ENCODE measurements at places on chromosomes 3 and 15. TPM values are rescaled to one million over a fixed set of nuclear protein-coding genes. Genes with fewer than 3 reads are reported as not detected.

The HHATL gene
- not detected for total RNA-seq

The PLSCR5 gene
- total RNA-seq = not detected

The GOLGA8H gene
- total RNA-seq = 1.5 TPM

The KCNMB2 gene
- not detected for total RNA-seq

The DUOXA2 gene
- not detected for total RNA-seq

The PATL2 gene
- total RNA-seq = 0.49 TPM

The VWA5B2 gene
- total RNA-seq = 0.28 TPM

The FEM1B gene
- 34.8 TPM for total RNA-seq

The SENP7 gene
- 10.1 TPM for total RNA-seq

The ASB14 gene
- not detected for total RNA-seq

The FAM174B gene
- total RNA-seq = 30.7 TPM

The NR1D2 gene
- total RNA-seq = 9.5 TPM

The GOLGA6D gene
- not detected for total RNA-seq

The CYP8B1 gene
- 0.08 TPM for total RNA-seq

The NSMCE3 gene
- 5.5 TPM for total RNA-seq

The ATP2B2 gene
- not detected for total RNA-seq

The FBXO40 gene
- not detected for total RNA-seq

The TJP1 gene
- total RNA-seq = 79.1 TPM

The DCBLD2 gene
- total RNA-seq = 54.4 TPM

The TRAT1 gene
- total RNA-seq = 0.21 TPM

The PRRT3 gene
- total RNA-seq = 1.1 TPM

The MYLK gene
- total RNA-seq = 29.7 TPM

The ZNF609 gene
- total RNA-seq = 47.2 TPM

The STRIT1 gene
- total RNA-seq = not detected

The MORC1 gene
- total RNA-seq = not detected

The ST8SIA2 gene
- total RNA-seq = 0.15 TPM

The PLSCR2 gene
- total RNA-seq = 0.54 TPM

The SI gene
- total RNA-seq = not detected

The CHRFAM7A gene
- total RNA-seq = 11.5 TPM

The KLHL40 gene
- not detected for total RNA-seq

The CASR gene
- total RNA-seq = not detected

The IL5RA gene
- total RNA-seq = not detected

The CYP11A1 gene
- total RNA-seq = 0.57 TPM

The SPTBN5 gene
- 2.1 TPM for total RNA-seq

The CAPN7 gene
- total RNA-seq = 26.5 TPM

The CCR8 gene
- total RNA-seq = not detected

The LRRIQ4 gene
- not detected for total RNA-seq

The SLC6A20 gene
- 0.28 TPM for total RNA-seq

The KNL1 gene
- total RNA-seq = 28.9 TPM

The SUCNR1 gene
- not detected for total RNA-seq

The SERPINI2 gene
- not detected for total RNA-seq

The IQCF5 gene
- not detected for total RNA-seq

The CACNA1D gene
- 23.0 TPM for total RNA-seq

The ESYT3 gene
- 2.6 TPM for total RNA-seq

The SYNPR gene
- not detected for total RNA-seq

The GOLGA8T gene
- total RNA-seq = not detected

The IGSF10 gene
- 0.10 TPM for total RNA-seq

The DLL4 gene
- total RNA-seq = 0.31 TPM

The CPLX3 gene
- total RNA-seq = not detected

The DUOXA1 gene
- not detected for total RNA-seq

The ZDHHC23 gene
- total RNA-seq = 23.6 TPM

The GABRA5 gene
- total RNA-seq = not detected

The ETV5 gene
- total RNA-seq = 79.3 TPM

Data from Panc1 (cell line).